ENCODE measurements at places on chromosomes 12 and 14. TPM values are rescaled to one million over a fixed set of nuclear protein-coding genes. Genes with fewer than 3 reads are reported as not detected.

Gene ASCL1
- total RNA-seq, result not detected

Gene TMEM253
- total RNA-seq, result 1.3 TPM

DNA sequence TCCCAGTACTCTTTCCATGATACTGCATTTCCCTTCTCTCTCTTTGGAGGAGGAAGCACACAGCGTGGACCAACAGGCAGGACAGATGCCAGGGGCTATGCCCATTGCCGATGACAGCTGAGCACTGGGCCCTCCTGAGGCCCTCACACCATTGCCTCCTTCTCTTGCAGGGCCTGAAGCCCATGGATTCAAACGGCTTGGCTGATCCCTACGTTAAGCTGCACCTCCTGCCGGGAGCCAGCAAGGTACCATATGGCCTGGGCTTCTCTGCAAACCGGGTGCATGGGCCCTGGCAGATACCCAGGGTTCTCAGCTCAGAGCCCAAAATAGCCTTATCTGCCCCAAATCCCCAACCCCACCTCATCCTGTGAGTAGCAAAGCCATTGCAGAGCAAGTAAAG is 25.2 kb upstream of the OAS1 start:
- no peak for DNase-seq
- no peak overlapping the region for H3K4me3 ChIP-seq
- no peaks in the 10 kb centered on the region for H3K36me3 ChIP-seq

DNA sequence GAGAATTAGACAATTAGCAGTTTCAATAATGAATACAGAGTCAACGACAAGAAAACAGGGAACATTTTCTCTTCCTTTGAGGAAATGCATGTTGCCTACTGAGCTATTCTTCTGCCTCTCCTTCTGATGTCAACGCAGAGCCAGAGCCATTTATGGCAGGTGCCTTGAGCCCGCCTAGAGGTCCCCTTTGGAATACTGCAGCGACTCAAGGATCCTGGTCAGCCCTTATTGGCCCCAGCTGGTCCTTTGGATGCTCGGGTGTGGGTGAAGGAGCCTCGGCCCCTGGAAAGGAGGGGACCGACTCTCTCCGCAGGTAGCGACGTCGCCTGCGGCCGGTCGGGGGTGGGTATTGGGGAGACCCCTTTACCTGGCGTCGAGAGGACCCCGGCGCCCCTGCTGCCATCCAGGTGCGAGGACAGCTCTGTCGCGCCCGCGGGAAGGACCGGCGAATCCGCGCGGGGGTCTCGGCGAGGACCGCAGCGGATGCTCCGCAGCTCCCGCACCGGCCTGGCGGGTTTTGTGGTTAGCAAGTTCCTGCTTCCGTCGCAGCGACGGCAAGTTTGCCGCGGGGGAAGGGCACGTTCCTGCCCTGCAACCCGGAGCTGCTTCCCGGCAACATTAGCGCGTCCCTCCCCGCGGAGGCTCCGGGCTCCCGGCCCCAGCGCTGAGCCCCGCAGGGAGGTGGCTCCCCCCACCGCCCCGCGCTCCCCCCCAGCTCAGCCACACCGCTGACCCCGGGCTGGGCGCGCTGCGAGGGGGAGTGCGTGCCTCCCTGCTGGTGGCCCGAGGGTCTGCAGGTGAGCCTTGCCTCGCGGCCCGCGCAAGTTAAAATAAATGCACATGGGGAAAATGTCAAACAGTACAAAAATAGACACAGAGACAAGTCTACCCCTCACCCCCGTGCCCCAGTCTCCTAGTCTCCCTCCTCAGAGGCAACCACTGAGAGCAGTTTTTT is at the start of gene MANSC1:
Gene MANSC1, minus strand, starts transcription at position 532 of the 955 bp plus-strand sequence. CDS start 6,928 bp downstream, outside the sequence.
- H3K27me3 ChIP-seq, result no peaks in the 10 kb centered on the region
- peak within 1 kb of the TSS; percentile 48 for H3K4me3 ChIP-seq
- H3K27ac ChIP-seq, result peak within 1 kb of the TSS; percentile 88
- DNase-seq, result peak; percentile 78

DNA sequence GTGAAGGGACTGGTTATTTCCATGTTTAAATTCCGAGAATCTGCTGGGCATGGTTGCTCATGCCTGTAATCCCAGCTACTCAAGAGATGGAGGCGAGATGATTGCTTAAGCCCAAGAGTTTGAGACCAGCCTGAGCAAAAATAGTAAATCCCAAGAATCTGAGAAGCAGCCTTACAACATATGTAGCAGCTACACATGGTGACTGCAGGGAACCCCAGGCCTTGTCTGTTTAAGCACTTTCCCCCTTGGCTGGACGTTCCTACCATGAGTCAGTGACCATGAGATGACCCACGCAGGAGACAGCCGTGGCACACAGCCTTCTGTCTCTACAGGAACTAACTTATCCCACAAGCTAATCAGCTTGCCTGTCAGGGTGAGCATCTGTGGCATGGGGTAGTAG is 5.5 kb upstream of the SLC24A4 start:
- DNase-seq, result no peak
- peaks cover under 1% of the 10 kb centered on the region for H3K4me1 ChIP-seq
- H3K27ac ChIP-seq, result no peak overlapping the region
- no peak overlapping the region for H3K4me3 ChIP-seq

- no peak overlapping the region for H3K4me3 ChIP-seq
- H3K27ac ChIP-seq, result no peak overlapping the region
- no peaks in the 10 kb centered on the region for H3K36me3 ChIP-seq
- DNase-seq, result no peak
- no peaks in the 10 kb centered on the region for H3K27me3 ChIP-seq
These were observed 39.8 kb upstream of the NRXN3 start for GRCh38 chr14:78130356-78130755.

DNA sequence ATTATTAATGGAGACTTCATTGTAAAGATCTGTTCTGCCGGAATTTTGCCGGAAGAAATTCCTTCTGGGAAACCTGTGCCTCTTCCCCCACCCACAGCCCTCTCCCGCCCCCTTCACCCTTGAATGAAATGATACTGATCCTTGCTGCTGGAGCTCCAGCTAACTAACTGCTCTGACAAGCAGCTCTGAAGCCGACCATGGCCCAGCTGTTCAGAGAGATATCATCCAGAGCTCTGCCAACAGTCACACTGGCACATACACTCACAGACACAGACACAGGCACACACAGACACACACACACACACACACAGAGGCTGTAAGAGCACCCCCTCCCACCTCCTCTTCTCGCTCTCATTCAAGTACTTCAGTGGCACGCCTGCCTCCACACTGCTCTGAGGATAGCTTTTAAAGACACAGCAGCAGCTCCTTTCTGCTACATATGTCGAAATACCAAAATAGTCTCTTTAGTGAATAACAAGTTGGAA is 88.6 kb downstream of the R3HDM2 start:
- no peak for DNase-seq
- no peaks in the 10 kb centered on the region for H3K36me3 ChIP-seq
- H3K4me1 ChIP-seq, result peaks cover 5% of the 10 kb centered on the region
- no peak overlapping the region for H3K4me3 ChIP-seq
- H3K27me3 ChIP-seq, result no peaks in the 10 kb centered on the region

Data from body of pancreas (tissue), 4 donors.